ENCODE measurements at places on chromosomes 6 and 20.

DNA sequence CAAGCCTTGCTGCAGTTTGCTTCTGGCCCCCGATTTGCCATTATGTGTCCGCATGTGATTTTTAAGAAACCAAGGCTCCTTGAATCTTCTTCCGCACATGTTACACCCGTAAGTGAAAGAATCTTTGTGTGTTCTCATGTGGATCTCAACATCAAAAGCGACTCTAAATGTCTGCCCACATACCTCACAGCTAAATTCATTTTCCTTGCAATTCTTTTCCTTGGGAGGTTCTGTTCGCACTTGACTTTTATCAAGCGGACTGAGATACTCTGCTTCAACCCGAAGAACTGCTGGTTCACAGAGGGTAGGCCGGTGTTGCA lies 11.4 kb downstream of the ZNF217 start:
- no peak for DNase-seq

DNA sequence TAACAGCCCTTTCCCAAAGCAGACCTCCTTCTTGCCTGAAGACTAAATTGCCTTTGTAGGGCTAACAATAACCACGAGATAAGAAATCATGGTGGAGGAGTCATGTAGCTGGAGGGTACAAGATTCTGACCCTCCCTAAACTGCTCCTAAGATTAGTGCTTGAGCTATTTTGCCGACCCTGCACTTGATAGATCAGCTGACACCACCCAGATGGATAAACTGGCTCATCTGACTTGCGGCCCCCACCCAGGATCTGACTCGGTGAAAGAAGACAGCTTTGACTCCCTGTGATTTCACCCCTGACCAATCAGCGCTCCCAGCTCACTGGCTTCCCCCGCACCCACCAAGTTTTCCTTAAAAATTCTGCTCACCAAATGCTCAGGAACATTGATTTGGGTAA lies 57.6 kb upstream of the UNC93A start:
- DNase-seq, result no peak

- DNase-seq, result no peak
These were observed 566.6 kb upstream of the CITED2 start for GRCh38 chr6:139940741-139941729.

DNA sequence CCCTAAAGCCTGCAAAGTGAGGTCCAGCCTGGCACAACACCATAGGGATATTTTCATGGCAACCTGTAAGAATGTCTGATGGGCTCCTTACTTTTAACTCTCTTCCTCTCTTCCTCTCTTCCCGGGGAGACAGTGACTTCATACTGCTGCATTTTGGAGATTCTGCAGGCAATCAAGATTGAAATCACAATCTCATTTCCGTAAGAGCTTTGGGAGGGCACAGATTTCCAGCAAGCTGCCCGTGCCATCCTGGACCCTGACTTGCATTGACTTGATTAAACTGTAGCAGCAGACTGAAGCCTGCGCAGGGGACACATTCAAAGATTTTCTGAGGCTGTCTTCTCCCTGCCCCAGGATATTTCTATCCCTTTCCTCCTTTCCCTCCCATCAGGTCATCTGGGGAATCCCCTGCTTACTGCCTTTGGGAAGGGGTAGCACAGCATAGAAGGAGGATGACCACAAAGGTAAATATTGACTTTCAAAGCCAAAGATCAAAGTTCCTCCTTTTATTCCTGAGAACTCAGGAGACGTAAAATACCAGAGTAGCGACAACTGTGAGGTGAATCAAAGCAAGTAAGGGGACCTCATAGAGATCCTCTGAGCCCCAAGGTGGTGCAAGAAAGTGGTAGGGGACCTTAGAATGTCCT lies 504.0 kb upstream of the ARID1B start:
- no peak for DNase-seq

GRCh38 chr6:69791065-69791471 lies 5.7 kb downstream of the LMBRD1 start:
- DNase-seq, result no peak

GRCh38 chr6:27038498-27038897 lies 209.0 kb upstream of the PRSS16 start:
- DNase-seq, result no peak

DNA sequence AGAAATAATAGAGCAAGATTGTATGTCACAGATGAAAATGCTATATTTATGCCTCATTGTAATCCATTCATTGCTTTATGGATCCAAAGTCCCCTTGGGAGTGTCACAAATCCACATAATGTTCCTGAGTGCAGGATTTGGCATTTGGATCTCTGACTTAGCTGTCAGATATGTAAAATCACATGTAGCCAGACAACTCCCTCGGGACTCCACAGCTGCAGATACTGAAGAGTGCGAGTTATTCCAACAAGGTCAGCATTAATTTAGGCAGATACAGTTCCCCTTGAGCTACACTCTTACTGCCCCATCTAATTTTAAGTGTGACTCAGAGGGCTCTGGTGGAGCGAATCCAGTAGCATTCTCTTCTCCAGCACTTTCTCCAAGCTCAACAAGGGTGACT lies 433.2 kb downstream of the CD83 start:
- no peak for DNase-seq

GRCh38 chr6:38997128-38997761 lies 51.3 kb upstream of the GLP1R start:
- no peak for DNase-seq

DNA sequence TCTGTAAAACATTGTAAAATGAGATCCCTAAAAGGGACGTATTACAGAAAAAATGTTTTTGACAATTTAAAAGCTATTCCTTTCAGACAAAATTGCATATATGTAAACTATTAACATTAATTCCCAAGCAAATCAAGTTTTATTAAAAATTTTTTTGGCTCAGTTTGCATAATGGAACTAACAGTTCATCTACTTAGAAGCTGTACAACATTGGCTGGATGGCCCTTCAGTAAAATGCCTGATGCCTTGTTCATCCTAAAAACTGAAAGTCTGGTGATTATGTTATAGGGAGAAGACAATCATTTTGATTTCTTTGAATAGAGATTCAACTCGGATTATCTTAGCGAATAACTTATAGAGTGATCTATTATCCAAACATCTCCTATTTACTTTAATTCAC lies 52.8 kb downstream of the ADGRG6 start:
- no peak for DNase-seq

- DNase-seq, result no peak
These were observed 390.6 kb upstream of the MANEA start for GRCh38 chr6:95186710-95187109.

DNA sequence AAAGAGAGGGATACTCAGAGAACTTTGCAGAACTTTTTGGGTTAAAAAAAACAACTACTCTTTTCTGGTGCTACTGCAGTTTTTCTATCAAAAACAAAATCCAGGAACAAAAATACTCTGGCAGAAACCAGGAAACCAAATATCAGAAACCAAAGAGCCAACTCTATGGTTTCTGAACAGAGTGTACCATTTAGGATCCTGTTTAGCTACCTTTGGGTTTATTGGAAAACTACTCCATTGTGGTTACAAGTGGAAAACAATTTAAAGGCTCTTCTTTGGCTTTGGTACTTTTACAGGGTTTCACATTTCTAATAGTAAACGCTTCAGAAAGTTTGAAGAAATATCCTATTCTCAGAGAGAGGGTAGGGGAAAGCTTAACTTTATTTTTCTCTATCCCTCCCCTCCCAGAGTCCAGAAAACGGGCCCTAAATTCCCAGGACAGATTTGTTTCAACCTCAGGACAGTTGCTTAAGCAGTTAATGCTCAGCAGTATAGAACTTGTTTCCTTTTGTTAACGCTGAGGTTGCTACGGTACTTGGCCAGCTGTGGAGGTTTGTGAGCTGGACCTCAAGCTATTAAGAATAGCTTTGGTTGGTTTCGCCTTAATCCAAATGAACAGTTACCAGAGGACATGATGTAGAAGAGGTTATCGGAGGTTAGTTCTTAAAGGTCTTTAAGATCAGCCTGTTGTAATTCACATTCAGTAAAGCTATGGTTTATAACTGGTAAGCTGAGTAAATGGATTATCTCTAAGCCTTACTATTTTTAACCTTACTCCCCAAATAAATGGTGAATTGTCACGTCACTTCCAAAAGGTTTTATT lies 47.9 kb downstream of the FOXO3 start:
- no peak for DNase-seq

- DNase-seq, result no peak
These were observed 480 bp upstream of the NT5E start for GRCh38 chr6:85449388-85449817.

DNA sequence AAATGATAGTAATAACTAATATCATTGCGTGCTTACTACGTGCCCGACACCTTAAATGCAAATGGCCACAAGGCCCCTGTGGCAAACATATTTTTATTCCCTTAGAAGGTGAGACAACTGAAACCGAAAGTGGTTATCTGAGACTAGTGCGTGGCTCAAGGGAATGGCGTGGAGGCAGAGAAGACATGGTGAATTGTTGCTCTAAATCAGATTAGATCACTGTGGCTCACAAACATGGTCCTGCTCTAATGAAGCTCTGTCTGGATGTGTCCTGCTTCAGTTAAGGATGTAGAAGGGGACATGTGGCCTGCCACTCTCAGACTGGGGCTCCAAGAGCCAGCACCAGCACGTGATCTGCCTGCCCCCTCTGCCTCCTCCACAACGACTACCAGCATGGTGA lies 124.2 kb upstream of the GMDS start:
- no peak for DNase-seq

DNA sequence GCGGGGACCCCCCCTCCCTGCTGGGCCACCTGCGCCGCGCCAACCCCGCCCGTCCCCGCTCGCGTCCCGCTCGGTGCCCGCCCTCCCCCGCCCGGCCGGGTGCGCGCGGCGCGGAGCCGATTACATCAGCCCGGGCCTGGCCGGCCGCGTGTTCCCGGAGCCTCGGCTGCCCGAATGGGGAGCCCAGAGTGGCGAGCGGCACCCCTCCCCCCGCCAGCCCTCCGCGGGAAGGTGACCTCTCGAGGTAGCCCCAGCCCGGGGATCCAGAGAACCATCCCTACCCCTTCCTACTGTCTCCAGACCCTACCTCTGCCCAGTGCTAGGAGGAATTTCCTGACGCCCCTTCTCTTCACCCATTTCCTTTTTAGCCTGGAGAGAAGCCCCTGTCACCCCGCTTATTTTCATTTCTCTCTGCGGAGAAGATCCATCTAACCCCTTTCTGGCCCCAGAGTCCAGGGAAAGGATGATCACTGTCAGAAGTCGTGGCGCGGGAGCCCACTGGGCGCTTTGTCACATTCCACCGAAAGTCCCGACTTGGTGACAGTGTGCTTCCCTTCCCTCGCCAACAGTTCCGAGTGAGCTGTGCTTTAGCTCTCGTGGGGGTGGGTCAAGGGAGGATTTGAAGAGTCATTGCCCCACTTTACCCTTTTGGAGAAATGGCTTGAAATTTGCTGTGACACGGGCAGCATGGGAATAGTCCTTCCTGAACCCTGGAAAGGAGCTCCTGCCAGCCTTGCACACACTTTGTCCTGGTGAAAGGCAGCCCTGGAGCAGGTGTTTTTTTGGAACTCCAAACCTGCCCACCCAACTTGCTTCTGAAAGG lies 2.1 kb downstream of the VEGFA start:
- no peak for DNase-seq

DNA sequence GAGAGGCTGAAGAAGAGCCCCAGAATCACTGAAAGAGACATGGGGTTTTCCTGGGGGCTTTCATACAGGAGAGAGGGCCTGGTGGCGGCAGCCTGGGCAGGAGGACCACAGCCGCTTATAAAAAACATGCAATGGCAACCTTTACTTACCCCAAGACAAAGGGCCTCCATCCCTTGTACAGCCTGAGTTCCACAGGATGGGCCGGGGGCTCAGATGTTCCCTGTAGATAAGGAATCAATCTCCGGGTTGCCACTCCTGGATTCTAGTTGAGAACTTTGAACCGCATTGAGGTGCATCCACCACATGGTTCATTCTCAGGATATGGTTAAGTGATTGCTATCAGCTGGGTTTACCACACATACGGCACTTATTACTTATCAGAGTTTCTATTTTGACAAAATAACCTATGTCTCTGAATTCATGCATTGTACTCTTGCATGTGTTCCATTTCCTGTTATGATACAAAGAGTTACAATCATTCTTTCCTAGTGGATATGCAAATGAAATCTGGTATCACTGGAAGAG lies 677.6 kb downstream of the KIF16B start:
- DNase-seq, result no peak

All from omental fat pad (tissue), 4 donors.